ENCODE measurements at places on chromosomes 16 and 17.

DNA sequence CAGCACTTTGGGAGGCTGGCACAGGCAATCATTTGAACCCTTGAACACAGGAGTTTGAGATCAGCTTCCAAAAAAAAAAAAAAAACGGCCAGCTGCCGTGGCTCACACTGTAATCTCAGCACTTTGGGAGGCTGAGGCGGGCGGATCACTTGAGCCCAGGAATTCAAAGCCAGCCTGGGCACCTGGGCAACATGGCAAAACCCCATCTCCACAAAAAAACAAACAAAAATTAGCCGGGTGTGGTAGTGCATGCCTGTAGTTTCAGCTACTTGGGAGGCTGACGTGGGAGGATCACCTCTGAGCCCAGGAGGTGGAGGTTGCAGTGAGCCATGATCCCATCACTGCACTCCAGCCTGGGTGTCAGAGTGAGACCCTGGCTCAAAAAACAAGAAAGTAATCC is 39.0 kb downstream of the GRB2 start:
- no peak for DNase-seq

DNA sequence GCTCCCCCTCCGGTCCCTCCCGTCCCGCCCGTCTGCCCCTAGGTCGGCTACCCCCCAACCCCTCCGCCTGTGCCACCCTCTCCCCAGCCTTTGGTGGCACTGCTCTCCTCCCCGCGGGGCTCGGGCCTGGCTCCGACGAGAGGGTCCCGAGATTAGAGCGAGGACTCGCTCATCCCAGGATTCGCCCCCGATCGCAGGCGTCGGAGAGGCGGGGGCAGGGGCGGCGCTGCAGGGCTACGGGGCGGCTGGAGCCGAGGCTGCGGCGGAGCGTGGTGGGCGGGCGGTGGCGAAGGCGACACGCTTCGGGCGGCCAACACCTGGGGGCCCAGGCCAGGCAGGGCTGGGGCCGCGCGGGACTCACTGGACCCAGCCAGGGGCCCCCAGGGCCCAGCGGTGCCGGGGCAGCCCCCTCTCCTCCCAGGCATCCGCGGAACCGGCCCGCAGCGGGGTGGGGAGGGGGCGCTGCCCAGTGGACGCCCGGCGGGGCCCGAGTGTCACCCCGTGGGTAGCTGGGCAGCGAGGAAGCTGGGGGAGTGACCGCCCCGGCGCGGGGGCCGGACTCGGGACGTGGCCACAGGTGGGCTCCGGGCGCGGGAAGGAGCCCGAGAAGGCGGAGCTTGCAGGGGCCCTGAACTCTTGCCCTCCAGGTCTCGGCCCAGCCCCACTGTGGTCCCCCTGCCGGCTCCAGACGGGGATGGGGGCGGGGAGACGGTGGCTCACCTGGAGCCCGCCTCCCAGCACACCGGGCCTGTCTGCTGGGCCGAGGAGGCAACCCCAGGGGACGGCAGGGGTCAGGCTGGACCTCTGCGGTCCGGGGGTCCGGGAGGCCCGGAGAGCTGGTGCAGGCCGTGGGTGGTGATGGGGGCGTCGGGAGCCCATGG is 1.5 kb downstream of the MGAT5B start:
- no peak for DNase-seq

- no peak for DNase-seq
Measured at GRCh38 chr17:79609049-79609589, 1.7 kb downstream of the RBFOX3 start.

DNA sequence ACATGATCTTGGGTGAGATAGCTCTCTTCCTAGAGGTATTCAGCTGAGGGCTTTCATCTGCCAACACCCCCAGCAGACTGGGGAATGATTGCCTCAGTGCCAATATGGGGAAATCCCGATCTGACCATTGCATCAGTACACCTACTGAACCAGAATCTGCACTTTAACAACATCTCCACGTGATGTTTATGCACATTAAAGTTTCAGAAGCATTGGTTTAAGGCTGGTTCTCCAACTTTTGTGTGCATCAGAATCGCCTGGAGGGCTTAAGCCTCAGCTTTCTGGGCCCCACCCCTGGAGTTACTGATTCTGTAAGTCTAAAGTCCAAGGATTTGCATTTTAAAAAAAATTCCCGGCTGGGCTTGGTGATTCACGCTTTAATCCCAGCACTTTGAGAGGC is 123.6 kb upstream of the MED13 start:
- no peak for DNase-seq

DNA sequence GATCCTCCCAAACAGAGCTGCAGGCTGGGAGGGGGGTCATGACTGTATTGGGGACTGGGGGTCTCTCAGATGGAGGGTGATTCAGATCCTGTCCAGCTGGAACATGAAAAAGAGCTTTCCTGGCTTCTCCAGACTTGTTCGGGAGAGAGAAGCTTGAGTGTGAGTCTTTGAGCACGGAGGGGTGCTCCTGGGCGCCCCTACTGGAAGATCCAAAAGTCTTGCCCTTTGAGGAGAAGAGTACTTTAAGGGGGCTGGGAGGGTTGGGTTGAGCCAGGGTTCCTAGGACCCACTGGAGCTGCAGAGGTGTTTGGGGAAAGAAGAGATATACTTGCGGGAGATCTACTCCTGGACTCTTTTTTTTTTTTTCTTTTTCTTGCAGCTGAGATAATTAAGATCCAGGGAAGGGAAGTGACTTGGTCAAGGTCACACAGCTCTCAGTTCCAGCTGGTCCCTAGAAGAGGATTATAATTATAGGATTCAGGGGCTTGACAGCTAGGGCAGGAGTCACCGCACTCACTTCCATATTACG is 8.4 kb downstream of the RARA start:
- no peak for DNase-seq

DNA sequence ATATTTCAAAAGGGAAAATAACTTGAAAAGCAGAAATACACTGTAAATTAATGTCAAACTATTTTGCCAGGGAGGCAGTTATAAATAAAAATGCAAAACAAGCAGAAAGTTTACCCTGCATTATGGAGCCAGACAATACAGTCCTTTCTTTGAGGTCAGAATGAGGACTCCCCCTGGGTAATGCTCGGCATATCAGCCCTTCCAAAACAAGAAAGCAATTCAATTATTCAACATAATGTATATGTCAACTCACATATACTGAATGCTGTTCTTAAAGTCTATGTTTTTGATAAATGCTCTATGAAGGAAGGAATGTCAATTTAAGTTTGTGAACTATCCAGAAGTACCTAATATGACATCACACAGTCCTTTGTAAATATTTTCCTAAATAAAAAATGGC is 72.4 kb downstream of the TTC19 start:
- DNase-seq, result no peak

GRCh38 chr17:27354491-27355081 is 60.7 kb downstream of the WSB1 start:
- DNase-seq, result no peak

DNA sequence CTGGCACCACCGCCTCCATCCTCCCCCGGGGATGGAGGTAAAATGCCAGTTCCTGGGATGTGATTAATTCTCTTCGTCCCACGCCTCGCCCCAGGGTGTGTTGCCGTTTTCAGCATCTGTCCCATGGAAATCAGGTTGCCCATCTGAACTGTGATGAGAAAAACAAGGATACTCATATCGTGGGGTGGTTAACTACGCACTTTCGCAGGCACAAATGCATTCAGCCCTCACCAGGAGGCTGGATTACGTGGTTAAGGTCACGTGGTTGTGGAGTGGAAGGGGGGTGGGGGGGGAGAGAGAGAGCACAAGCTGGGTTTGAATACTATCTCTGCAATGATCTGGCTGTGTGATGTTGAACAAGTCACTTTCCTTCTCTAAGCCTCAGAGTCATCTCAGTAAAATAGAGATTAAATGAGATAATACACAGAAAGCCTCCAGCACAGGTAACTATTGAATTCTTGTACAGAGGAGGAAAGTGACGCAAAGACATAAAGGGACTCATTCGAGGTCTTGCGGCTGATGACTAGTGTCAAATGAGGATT is 74.7 kb downstream of the BMERB1 start:
- no peak for DNase-seq

GRCh38 chr16:47029724-47030123 is 56.2 kb upstream of the DNAJA2 start:
- DNase-seq, result no peak

- peak; percentile 9 for DNase-seq
Measured at GRCh38 chr17:69609473-69610305, 195.2 kb downstream of the MAP2K6 start.

DNA sequence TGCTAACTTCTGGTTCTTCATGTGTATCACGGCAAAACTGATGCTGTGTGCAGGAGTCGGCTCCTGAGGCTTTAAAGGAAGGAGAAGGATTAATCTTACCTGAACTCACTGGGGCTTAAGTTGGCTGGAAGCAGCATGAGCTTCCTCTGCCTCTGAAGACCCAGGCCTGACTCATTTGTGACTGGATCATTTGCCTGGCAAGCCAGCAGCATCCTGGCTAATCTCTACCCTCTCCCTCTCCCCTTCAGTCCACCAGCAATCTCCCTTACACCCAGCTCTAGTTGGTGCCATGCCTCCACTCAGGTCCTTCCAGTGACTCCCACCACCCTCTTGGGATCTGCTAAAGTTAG is 150.3 kb downstream of the IRX3 start:
- DNase-seq, result peak; percentile 42

- no peak for DNase-seq
Measured at GRCh38 chr17:49901460-49902331, 53.8 kb upstream of the TAC4 start.

DNA sequence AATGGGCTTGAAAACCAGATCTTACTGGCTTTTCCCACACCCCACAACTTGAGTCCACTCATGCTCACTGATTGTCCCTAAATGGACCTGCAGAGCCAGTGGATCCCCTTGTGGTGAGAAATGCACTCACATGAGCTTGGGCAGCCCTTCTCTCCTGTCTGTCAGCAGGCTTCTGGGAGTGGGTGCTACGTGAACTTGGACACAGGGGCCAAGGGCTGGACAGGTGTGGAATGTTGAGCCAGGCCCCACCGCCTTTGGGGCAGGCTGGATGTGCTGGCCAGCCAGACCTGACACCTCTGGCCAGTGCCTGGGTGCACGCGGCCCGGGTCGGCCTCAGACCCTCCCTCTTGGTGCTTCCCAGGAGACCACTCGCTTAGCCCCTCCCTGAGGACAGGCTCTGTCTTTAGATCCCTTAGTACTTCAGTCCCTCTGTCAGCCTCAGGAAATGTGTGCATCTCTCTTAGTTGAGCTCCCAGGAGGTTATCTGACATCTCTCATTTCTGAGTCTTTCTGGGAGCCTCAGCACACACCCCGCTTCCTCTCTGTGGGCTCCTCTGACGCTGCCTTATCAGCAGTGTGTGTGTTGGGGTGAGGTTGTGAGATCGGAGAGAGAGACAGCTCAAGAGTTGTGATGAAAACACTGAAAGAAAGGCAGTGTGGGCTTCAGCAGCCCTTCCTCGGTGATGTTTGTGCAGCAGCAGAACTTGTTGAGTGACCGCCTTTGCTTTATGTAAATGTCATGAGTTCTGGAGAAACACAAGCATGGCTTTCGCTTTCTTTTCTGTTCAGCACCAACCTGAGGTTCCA is 117.0 kb downstream of the RAB11FIP4 start:
- no peak for DNase-seq

GRCh38 chr17:49259663-49260010 is 29.1 kb upstream of the PHOSPHO1 start:
- no peak for DNase-seq

- no peak for DNase-seq
Measured at GRCh38 chr17:58307468-58308172, 21.0 kb downstream of the TSPOAP1 start.

- peak; percentile 86 for DNase-seq
Measured at GRCh38 chr17:62093188-62094155, 28.4 kb upstream of the MED13 start.

DNA sequence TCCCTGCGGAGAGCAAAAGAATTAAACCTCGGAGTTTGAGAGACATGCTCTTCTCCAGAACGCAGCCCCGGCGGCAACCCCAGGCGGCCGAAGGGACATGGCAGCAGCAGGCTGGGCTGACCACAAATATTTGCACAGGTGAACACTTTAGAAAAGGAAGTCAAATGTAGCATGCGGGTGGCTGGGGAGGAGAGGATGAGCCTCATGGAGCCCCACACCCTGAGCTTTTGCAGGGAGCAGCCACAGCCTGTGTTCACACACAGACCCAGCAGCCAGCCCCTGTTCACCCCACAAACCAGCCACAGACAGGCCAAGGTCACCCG is 17.8 kb downstream of the HS3ST6 start:
- no peak for DNase-seq

- no peak for DNase-seq
Measured at GRCh38 chr16:8966817-8967131, 3.1 kb upstream of the USP7 start.

- DNase-seq, result no peak
Measured at GRCh38 chr16:23410176-23410575, 42.8 kb downstream of the COG7 start.

DNA sequence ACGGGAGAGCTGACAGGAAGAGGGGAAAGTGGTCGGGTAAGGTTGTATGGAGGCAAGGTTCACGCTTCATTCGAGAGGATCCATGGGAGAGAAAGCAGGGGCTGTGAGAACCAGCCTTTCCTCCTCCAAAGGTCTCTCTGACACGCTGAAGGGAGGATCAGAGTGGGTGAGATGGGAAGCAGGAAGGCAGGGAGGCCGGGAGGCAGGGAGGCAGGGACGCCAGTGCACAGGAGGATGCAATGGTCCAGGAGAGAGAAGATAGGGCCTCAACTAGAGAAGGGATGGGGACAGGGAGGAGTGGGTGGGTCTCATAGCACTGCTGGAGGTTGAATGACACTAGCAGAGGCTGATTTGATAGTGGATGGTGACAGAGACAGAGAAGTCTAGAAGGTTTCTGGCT is 54.1 kb downstream of the PIMREG start:
- DNase-seq, result no peak

DNA sequence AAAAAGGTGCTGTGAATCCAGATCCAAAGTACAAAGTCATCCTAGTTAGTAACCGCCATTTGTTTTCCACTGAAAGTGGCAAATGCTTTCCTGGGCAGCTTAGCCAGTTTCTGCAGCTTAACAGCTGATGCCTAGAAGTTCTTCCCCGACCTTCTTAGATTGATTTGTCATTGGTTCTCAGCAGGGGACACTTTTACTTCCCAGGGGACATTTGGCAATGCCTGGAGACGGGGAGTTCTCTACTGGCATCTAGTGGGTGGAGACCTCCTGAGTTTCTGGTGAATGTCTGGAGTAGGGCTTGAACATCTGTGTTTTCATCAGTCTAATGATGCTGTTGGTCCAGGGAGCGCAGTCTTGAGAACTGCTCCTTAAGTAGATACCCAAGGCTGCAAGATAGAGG is 7.6 kb downstream of the DNAJA3 start:
- no peak for DNase-seq

- no peak for DNase-seq
Measured at GRCh38 chr16:3235856-3236669, 1.1 kb upstream of the ZNF200 start.

GRCh38 chr16:89261691-89262563 is 44.4 kb downstream of the ZNF778 start:
- no peak for DNase-seq

- DNase-seq, result no peak
Measured at GRCh38 chr16:81549547-81550431, 105.2 kb downstream of the CMIP start.
